MCF 10A (cell line): ENCODE measurements at places on chromosomes 2 and 18. TPM values are rescaled to one million over a fixed set of nuclear protein-coding genes. Genes with fewer than 3 reads are reported as not detected.

NPAS2 gene
- 12.3 and 16.4 TPM in 2 replicates for total RNA-seq

NEU2 gene
- total RNA-seq, result not detected in 2 replicates

SIX2 gene
- 0.96 and 1.2 TPM in 2 replicates for total RNA-seq

HOXD13 gene
- not detected in 2 replicates for total RNA-seq

- no peak for DNase-seq
Observed at GRCh38 chr2:27502142-27502541, 5.5 kb downstream of the GCKR start.

- DNase-seq, result no peak
Observed at GRCh38 chr2:26743852-26744251, 20.2 kb upstream of the SLC35F6 start.

GRCh38 chr2:106147665-106148064, 46.4 kb downstream of the UXS1 start:
- DNase-seq, result no peak

- DNase-seq, result no peak
Observed at GRCh38 chr2:62234755-62235655, 39.1 kb downstream of the B3GNT2 start.

DNA sequence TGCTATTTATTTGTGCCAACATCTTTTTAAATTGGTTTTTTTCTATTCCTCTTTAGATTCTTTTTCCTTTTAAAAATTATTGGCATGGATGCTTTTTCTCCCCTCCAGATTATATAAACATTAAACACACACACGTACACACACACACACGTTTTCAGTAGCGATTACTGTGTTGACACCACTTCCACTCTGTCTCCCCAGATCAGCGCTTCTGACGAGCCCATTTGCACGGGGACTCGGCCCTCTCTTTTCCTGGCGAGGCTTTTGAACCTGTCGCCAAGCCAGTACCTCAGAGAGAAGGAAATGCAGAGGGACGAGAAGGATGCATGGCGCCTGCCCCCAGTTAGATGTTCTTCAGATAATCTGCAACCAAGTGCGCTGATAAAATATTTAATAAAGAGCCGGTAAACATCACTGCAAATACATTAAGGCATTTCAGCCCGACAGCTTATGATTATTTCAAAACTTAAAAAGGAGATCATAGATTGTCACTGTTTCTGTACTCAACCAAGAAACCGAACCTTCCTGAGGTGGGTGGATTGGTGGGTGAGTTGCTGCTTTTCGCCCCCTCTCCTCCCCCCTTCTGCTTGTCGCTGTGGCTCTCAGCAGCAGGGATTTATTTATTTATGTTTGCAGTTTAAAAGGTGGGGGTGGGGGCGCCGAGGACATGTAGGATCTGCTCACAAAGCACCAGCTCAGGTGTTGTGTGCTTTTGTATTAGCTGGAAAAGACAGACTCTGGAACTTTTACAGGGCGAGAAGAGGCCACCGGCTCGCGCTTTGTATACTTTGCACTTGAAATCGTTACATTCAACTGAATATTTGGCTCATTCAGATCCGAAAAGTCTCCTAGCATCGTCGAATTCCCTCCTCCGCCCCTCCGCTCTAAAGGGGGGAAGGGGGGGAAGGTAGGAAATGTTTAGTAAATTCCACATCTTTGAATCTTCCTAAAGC, 787 bp upstream of the TBR1 start:
- DNase-seq, result no peak

DNA sequence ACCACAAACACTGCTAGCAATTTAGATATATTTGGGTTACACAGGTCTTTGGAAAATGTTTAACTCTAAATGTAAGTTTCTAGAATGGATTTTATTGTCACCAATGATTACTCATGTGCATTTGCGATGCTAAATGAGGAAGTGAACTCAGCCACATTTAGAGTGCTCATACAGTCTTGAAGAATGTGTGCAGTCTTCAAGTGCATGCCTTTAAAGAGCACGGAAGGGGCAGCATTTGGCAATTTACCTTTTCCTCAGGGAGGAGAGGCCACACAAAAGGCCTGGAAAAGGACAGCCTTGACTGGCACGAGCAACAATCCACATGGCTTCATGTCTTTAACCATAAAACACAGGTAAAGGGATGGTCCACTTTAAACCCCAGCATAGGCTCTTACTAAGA, 78.5 kb upstream of the STK17B start:
- DNase-seq, result no peak

DNA sequence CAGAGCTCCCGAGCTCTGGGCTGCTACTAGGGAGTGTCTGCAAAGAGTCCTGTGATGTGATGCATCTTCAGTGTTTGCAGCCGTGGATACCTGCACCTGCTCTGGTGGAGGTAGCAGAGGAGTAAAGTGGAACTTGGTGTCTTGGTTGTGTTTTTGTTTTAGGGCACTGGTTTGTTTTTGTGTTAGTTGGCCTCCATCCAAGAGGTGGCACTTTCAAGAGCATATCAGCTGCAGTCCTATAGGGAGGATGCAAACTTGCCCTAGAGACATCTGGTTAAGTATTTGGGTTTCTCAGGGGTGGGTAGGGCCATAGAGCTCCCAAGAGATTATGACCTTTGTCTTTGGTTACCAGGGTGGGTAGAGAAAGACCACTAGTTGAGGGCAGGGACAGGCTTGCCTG, 1249.0 kb upstream of the FAM98A start:
- DNase-seq, result no peak

GRCh38 chr2:128524183-128524582, 205.5 kb upstream of the HS6ST1 start:
- DNase-seq, result no peak

ZFAND2B gene
- 61.0 and 73.1 TPM in 2 replicates for total RNA-seq

DNA sequence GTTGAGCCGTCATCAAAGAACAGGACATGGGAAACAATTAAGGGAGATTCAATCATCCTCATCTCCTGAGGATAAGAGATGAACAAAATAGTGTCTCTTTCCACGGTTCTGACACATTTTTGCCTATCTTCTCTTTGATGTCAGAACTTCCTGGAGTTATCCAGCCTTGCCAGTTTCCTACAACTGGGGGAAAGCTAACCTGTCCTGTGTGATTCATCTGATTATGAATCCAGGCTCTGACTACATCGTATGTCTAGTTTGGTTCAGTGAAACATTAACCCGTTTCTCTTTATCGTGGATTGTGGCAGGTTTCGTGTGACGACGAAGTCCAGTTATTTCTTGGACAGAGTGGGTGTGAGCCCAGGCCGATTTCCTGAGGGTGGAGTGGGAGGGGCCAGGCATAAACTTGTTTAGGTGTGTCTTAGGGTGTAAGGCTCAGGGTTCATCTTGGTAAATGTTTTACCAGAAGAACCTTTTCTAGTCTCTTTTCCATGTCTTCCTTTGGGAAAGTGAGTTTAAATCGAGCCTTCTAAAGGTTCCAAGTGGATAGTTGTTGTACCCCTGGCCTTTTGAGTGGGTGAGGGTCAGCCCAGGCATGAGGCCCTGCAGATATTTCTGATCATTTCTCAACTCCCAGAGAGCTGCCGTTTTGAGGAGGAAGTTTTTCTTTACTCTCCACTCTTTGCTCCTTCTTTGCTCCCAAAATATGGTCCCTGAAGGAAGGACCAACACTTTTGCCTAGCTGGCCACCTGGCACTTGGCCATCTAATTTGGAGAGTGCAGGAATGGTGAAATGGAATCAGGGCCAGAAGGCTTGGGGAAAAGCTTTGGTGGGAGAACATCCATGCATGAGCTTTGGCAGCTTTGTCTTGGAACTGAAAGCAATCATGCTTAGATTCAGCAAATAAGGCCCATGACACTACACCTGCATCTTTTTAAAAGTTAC, 50.4 kb upstream of the FZD5 start:
- no peak for DNase-seq

DNA sequence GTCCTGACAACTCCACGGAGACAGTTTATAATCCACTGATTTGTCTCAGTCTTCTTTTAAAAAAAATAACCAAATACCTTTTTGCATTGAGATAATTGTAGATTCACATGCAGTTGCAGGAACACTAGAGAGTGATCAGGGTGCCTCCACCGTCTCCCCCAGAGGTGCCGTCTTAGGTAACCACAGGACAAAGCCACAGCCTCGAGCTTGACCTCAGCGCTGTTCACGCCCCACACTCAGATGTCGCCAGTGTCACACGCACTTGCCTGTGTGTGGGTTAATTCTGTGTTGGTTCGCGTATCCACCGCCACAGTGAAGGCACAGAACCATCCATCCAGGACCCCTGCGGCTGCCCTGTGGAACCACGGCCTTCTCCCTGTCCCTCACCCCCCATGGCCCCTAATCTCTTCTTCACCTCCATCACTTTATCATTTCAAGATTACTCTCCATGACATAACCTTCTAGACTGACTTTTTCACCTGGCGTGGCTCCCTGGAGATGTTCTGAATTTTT, 295.0 kb upstream of the HDAC4 start:
- no peak for DNase-seq
